ENCODE measurements at places on chromosomes 12 and 14.

DNA sequence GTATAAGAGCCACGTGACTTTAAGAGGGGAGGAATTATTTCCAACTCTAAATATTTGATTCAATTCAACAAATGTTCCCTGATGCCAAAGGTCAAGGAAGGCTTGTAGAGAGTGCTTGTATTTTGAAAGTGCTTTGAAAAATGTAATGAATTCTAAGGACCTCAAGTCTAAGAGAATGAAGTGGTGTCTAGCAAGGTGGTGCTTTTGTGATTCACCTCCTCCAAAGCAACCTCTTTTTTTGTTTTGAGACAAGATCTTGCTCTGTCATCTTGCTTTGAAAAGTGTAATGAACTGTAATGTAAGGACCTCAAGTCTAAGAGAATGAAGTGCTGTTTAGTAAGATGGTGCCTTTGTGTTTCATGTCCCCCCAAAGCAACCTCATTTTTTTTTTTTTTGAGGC, 13.7 kb downstream of the AK7 start:
- DNase-seq: no peak

- DNase-seq: no peak
Measured at GRCh38 chr12:28908646-28909045, 240.4 kb upstream of the FAR2 start.

DNA sequence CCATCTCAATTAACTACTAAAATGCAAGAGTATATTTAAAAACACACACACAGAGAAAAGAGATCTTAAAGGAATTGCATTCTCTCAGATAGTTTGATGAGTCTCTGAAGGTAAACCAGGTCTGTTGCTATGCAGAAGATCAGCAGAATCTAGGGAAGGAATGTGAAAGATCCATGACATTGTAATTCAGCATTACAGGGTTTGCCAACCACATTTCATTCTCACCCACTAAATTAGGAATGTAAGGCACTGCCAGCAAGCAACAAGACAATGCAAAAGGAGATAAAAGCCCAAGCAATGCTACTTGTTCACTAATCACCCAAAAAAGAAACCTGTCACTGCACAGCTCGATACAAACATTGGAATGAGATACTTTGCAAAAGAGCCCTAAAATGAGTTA, 106.3 kb downstream of the LRIG3 start:
- DNase-seq: no peak

- no peak for DNase-seq
Measured at GRCh38 chr12:104833756-104834155, 124.3 kb downstream of the SLC41A2 start.

DNA sequence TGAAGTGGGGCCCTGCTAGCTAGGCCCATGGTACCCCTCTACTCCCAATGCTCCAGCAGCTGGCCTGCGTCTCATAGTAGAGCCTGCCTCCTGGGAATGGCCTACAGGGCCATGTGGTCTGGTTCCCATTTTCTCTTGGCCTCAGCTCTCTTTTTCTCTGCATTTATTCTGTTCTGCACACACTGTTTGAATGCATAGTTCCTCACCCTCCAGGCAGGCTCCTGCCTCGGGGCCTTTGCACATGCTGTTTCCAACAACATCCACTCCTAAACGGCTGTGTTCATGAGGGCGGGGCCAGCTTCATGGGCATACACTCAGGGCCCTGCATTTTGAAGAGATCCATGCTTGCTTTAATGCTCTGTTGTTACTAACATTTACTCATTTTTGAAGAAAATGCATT, 204.0 kb downstream of the ADGRD1 start:
- DNase-seq: no peak

Data from fibroblast of skin of left quadriceps (primary cell).